Endothelial cell (in vitro differentiated cells): ENCODE measurements at places on chromosomes 1 and 21. TPM values are rescaled to one million over a fixed set of nuclear protein-coding genes. Genes with fewer than 3 reads are reported as not detected.

CACNA1S gene
- 0.08 TPM for total RNA-seq

MAP3K21 gene
- total RNA-seq: 0.67 TPM

LCE7A gene
- total RNA-seq: not detected

TMPRSS15 gene
- not detected for total RNA-seq

TMEM51 gene
- 23.5 TPM for total RNA-seq

F13B gene
- not detected for total RNA-seq

AIRE gene
- total RNA-seq: not detected

EYA3 gene
- 20.7 TPM for total RNA-seq
